Naive thymus-derived CD8-positive, alpha-beta T cell (primary cell): ENCODE measurements at places on chromosomes 7 and 10. TPM values are rescaled to one million over a fixed set of nuclear protein-coding genes. Genes with fewer than 3 reads are reported as not detected.

CCDC3 gene
- 0.10 TPM for total RNA-seq

GRCh38 chr10:64093946-64094535 is 572.8 kb downstream of the REEP3 start:
- DNase-seq = no peak
- H3K27ac ChIP-seq = no peak overlapping the region
- H3K36me3 ChIP-seq = no peaks in the 10 kb centered on the region
- H3K27me3 ChIP-seq = no peaks in the 10 kb centered on the region
- H3K4me1 ChIP-seq = no peaks in the 10 kb centered on the region
- no peak overlapping the region for H3K4me3 ChIP-seq

- H3K27me3 ChIP-seq = peaks cover 15% of the 10 kb centered on the region
- no peaks in the 10 kb centered on the region for H3K36me3 ChIP-seq
- DNase-seq = no peak
- H3K4me3 ChIP-seq = no peak overlapping the region
- H3K4me1 ChIP-seq = no peaks in the 10 kb centered on the region
- no peak overlapping the region for H3K27ac ChIP-seq
These were observed 26.2 kb downstream of the RAMP3 start for GRCh38 chr7:45183711-45184210.

GRCh38 chr7:75732764-75733630 is 5.7 kb downstream of the HIP1 start:
- no peak overlapping the region for H3K4me3 ChIP-seq
- no peaks in the 10 kb centered on the region for H3K36me3 ChIP-seq
- H3K27me3 ChIP-seq = peaks cover 10% of the 10 kb centered on the region
- H3K27ac ChIP-seq = no peak overlapping the region
- peaks cover 20% of the 10 kb centered on the region for H3K4me1 ChIP-seq
- DNase-seq = no peak

- peaks cover 38% of the 10 kb centered on the region for H3K36me3 ChIP-seq
- H3K4me1 ChIP-seq = peaks cover 19% of the 10 kb centered on the region
- no peak overlapping the region for H3K4me3 ChIP-seq
- H3K27me3 ChIP-seq = no peaks in the 10 kb centered on the region
These were observed 108.5 kb upstream of the TMEM168 start for GRCh38 chr7:112898432-112899290.

DNA sequence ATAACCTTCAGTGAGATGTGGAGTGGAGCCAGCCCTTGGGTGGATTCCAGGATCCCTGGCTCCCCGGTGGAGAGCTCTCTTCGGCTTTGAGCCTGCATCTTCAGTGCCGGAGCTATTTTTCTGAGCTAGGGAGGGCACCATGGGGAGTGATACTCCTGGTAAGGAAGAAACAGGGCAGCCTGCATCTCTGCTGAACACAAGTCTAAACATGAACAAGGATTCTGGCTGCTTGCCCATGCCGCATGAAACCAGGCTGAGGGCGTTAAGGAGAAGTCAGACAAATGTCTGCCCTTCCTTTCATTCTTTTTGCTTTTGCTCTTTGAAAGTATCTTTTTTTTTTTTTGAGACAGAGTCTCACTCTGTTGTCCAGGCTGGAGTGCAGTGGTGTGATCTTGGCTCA is 60.4 kb downstream of the EVX1 start:
- no peak for DNase-seq
- H3K36me3 ChIP-seq = no peaks in the 10 kb centered on the region
- peaks cover 27% of the 10 kb centered on the region for H3K27me3 ChIP-seq
- no peaks in the 10 kb centered on the region for H3K4me1 ChIP-seq
- H3K4me3 ChIP-seq = no peak overlapping the region

DNA sequence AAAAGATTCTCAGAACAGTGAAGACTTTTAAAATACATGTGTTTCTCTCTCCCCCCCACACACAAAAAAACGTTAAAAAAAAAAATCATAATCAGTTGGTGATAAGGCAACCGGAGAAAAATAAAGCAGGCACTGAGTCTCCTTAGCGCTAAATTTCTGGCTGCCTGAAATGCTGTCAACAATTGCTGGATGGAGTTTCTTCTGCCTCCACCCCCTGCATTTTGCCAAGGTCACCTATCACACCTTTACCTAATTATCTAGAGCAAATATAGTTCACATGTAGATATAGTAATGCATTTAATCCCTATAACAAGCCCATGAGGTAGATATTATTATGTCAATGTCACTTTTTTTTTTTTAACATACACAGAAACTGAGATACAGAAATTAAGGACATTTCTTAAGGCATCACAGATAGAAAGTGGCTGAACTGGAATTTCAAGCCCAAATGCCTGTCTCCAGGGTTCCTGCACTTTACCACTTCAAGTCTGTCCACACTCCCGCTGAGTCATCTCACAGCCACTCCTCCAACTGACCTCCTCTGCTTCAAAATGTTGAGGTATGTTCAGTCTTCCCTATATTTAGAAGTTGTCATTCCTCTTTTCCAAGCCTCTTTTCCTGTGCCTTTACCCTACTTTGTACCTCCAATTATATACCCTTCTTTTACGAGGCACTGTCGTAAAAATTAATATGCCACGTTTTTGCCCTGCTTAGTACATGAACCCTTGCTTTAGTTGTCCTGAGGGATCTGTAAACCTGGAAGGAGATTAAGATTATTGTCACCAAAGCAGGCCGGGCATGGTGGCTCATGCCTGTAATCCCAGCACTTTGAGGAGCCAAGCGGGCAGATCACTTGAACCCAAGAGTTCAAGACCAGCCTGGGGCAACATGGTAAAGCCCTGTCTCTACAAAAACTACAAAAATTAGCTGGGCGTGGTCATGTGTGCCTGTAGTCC is 72.8 kb upstream of the MPP7 start:
- H3K27me3 ChIP-seq = no peaks in the 10 kb centered on the region
- H3K27ac ChIP-seq = no peak overlapping the region
- no peak for DNase-seq
- H3K36me3 ChIP-seq = no peaks in the 10 kb centered on the region

DNA sequence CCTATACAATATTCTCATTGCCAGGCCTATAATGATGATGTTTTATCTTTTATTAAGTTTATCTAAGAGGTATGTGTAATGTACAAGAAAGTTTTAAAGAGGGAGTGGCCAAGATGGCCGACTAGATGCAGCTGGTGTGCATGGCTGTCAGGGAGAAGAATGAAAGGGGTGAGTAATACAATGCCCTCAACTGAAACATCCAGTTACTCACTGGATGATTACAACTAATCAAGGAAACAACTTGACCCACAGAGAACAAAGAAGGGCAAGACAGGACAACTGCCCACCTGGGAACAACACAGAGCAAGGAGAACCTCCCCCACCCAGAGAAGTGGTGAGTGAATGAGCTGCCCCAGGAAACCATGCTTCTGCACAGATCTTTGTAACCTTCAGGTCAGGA is 880.0 kb upstream of the LRRTM3 start:
- H3K4me3 ChIP-seq = no peak overlapping the region
- H3K27ac ChIP-seq = no peak overlapping the region
- DNase-seq = no peak
- no peaks in the 10 kb centered on the region for H3K4me1 ChIP-seq

- peak overlapping the region; percentile 89 for H3K27ac ChIP-seq
- H3K4me1 ChIP-seq = peaks cover 14% of the 10 kb centered on the region
- H3K27me3 ChIP-seq = no peaks in the 10 kb centered on the region
These were observed 10.4 kb upstream of the LMBR1 start for GRCh38 chr7:156903232-156903909.

DNA sequence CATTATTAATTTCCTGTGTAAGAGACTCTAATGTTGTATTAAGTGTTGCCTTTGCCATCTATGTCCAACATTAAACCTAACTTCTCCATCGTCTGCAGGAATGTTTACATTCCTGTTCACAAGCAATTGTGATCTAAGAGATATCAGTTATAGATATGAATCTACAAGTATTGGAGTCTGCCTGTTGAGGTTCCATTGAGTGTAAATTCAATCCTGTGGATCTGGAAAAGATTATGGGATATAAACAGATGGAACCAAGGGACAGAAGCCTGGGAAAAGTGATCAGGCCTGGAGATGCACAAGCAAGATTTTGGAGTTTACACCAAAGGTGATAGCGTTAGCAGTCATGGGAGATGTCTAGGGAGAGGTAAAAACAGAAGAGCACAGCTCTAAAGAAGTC is 135.5 kb downstream of the LSMEM1 start:
- no peaks in the 10 kb centered on the region for H3K4me1 ChIP-seq
- no peak for DNase-seq
- no peaks in the 10 kb centered on the region for H3K36me3 ChIP-seq
- H3K4me3 ChIP-seq = no peak overlapping the region

LHFPL3 gene
- total RNA-seq = not detected

- H3K4me1 ChIP-seq = peaks cover 11% of the 10 kb centered on the region
- H3K4me3 ChIP-seq = no peak within 1 kb of the TSS
- H3K27me3 ChIP-seq = peaks cover 28% of the 10 kb centered on the region
- DNase-seq = no peak
- H3K36me3 ChIP-seq = no peaks in the 10 kb centered on the region
These were observed at the start of gene SLC18A2 for GRCh38 chr10:117240621-117241529. Gene SLC18A2, plus strand, starts transcription at chr10:117241114. Its CDS starts 580 bp downstream, at chr10:117241694.

DNA sequence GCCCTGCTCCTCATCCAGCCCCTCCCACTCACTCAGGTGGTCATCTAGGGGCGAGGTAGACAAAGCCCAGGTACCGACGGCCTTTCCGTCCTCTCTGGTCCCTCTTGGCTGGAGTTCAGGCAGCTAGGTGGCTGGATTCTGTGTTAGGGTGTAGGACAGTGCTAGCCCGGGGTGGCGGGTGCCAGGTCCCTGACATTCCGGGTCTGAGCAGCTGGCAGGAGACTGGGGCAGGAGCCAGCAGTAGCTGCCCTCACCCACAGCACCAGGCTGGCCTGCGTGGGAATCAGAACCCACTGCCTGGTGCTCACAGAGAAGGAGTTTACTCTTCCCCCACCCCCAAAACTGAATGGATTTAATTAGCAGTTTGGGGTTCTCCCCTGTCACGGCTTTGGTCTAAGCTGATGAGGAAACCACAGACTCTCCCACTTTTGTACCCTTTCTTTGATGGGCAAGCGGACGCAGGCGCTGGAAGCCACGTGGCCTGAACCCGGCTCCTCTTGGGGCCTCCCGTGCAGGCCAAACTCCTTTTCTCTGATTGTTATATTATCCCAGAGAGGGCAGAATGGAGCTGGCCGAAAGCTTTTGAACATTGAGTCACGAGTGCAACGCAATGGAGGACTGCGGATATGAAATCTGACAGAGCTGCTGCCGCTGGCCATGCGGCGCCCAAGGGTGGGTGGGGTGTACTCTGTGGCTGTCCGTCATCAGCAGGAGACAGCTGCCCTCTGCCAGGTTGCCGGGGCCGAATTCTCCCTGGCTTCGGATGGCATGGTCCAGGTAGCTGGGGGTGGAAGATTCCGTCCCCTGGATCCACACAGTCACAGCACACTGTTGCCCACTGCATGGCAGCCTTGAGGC is 12.9 kb upstream of the ZFAND2A start:
- DNase-seq = no peak
- peaks cover 25% of the 10 kb centered on the region for H3K4me1 ChIP-seq
- no peaks in the 10 kb centered on the region for H3K36me3 ChIP-seq
- H3K27ac ChIP-seq = no peak overlapping the region
- peaks cover 3% of the 10 kb centered on the region for H3K27me3 ChIP-seq
- H3K4me3 ChIP-seq = no peak overlapping the region

- H3K36me3 ChIP-seq = no peaks in the 10 kb centered on the region
- no peak overlapping the region for H3K4me3 ChIP-seq
- no peak for DNase-seq
- H3K27ac ChIP-seq = no peak overlapping the region
- H3K27me3 ChIP-seq = peaks cover 29% of the 10 kb centered on the region
- H3K4me1 ChIP-seq = peaks cover 7% of the 10 kb centered on the region
These were observed 87.2 kb upstream of the UNC5B start for GRCh38 chr10:71124921-71125748.

- peaks cover 25% of the 10 kb centered on the region for H3K4me1 ChIP-seq
- no peaks in the 10 kb centered on the region for H3K36me3 ChIP-seq
- no peak overlapping the region for H3K4me3 ChIP-seq
- no peak for DNase-seq
- H3K27ac ChIP-seq = peak overlapping the region; percentile 22
These were observed 3.2 kb downstream of the AEBP1 start for GRCh38 chr7:44107116-44107960.

GRCh38 chr7:90917539-90917938 is 321.4 kb downstream of the CDK14 start:
- H3K27ac ChIP-seq = no peak overlapping the region
- H3K36me3 ChIP-seq = no peaks in the 10 kb centered on the region
- H3K4me1 ChIP-seq = no peaks in the 10 kb centered on the region
- H3K4me3 ChIP-seq = no peak overlapping the region
- no peak for DNase-seq
- H3K27me3 ChIP-seq = no peaks in the 10 kb centered on the region

DNA sequence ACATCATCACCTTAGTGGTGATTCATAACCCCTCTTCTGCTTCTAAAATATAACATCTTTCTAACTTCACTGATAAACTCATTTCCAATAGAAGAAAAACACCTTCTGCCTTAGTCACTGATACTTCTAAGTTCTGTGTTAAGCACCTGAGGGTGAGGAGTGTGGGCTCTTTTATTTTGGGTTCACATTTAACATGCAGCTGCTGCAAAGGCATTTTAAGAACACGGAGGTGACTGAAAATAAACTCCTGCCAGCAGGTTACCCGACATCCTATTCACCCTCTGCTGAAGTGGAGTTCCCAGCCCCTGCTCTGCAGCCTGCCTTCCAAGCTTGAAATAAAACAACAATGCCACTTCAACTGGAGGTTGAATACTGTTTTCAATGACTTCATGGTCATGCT is 202.9 kb upstream of the PLXNA4 start:
- H3K27ac ChIP-seq = no peak overlapping the region
- H3K4me1 ChIP-seq = peaks cover 22% of the 10 kb centered on the region
- no peak for DNase-seq
- peaks cover 4% of the 10 kb centered on the region for H3K36me3 ChIP-seq
- peaks cover 2% of the 10 kb centered on the region for H3K27me3 ChIP-seq

DNA sequence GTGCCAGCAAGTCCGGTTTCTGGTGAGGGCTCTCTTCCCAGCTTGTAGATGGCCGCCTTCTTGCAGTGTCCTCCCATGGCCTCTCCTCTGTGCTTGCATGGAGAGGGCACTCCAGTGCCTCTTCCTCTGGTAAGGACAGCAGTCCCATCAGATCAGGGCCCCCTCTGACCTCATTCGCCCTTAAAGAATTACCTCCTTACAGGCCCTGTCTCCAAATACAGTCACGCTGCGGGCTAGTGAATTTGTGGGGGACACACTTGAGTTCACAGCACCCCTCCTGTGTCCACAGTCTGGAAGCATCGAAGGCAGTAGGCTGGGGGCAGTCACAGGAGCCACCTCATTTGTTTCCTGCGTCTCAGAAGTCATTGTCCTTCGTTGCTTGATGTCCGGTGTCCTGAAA is 54.6 kb downstream of the LHPP start:
- no peak overlapping the region for H3K27ac ChIP-seq
- no peaks in the 10 kb centered on the region for H3K36me3 ChIP-seq
- no peak overlapping the region for H3K4me3 ChIP-seq
- no peaks in the 10 kb centered on the region for H3K4me1 ChIP-seq
- no peak for DNase-seq

ASB15 gene
- not detected for total RNA-seq

DNA sequence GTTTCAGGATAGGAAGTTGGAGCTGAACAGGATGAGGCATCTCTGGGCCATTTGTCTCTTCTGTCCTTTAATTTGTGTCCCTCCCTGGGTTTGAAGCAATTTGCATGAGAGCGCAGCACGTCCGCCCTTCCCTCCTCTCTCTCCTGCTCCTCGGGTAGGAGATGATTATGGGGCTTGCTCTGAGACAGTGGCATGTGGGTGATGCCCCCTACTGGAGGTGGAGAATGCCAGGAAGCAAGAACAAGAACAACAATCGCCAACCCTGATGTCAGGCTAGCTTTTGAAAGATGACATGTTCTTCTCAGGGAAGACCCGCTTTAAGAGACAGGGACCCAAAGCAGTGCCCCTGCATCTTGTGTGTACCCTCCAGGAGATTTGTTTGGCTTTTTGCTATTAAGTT is 63.9 kb upstream of the LOXL4 start:
- H3K36me3 ChIP-seq = no peaks in the 10 kb centered on the region
- no peak overlapping the region for H3K4me3 ChIP-seq
- H3K27ac ChIP-seq = no peak overlapping the region
- peaks cover 17% of the 10 kb centered on the region for H3K27me3 ChIP-seq
